NCI-H446 treated with DMSO at 0.1 percent for 48 hours (cell line): ENCODE measurements at places on chromosomes 1 and 21.

DNA sequence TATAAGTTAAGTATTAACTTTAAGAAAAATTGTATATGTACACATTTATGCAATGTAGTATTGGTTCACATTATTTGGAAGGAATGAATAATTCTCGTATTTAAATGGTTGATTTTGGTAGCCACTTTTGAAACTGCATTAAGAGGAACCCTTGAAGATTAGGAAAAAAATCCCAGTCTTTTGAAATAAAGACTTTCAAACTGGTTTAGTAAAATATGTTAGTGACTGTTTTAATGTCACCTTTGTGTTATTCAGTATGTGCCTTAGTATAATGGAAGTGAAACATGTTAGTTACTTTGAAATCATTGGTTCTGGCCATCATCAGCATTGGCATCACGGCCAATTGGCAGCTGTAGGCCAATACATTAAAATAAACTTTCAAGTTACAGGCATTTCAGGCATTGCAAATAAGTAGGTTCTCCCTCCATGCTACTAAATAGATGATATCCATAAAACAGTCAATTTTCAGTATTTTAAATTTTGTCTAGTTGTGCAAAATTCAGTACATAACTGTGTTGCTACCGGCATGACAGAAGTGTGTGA lies 4.4 kb downstream of the MIER1 start:
- DNase-seq: no peak

DNA sequence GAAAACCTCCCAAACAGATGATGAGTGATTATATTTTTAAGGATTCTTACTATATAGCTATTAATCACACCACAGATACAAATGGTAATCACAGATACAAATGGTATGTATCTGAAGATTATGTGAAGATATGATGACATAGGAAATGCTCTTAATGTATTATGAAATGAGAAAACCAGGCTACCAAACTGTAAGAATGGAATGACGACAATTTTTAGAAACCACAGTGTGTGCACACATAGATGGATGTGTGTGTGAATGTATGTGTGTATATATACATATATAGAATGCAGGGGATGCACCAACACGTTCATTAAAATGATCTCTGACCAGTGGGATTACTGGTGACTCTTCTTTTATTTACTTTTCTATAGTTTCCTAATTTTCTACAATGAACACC lies 21.5 kb upstream of the ENAH start:
- DNase-seq: no peak

GRCh38 chr1:223621312-223621734 lies 44.2 kb downstream of the CAPN8 start:
- no peak for DNase-seq

GRCh38 chr21:37530901-37531351 lies 164.4 kb downstream of the DYRK1A start:
- peak; percentile 30 for DNase-seq

DNA sequence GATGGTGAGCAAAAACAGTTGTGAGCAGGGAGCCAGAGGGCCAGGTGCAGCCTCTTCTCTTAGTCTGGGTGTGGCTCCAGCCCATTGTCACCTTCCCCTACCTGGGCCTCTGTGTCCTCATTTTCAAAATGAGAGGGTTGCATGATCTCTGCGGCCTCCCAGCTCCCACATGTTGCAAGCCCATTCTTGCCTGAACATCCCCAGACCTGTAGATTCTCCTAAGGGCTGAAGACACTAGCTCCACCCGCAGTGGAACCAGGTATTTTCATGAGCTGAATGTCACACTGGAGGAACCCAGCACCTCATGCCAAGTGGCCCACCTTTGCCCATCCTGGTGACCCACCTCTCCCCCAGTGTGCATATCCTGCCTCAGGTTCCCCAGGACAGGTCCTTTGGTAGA lies 12.3 kb downstream of the IKBKE start:
- DNase-seq: no peak

DNA sequence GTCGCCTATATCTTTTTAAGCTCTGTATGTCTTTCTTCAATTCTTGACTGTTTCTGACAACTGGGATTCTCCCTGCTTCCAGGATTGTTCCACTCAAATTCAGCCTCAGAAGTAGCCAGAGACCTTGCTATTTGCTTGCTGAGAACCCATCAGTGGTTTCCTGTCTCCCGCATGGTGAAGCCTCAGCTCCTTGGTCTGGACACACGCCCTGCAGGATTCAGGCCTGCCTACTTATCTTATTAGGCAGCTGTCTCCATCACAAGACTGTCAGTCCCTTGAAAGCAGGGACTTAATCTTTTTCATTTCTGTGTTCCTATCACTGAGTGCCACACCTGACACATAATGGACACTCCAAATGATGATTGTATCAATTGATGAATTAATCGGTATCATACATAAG lies 175.3 kb downstream of the PLPP3 start:
- DNase-seq: no peak

- DNase-seq: no peak
These were observed 13.5 kb upstream of the FOXJ3 start for GRCh38 chr1:42348498-42348897.

DNA sequence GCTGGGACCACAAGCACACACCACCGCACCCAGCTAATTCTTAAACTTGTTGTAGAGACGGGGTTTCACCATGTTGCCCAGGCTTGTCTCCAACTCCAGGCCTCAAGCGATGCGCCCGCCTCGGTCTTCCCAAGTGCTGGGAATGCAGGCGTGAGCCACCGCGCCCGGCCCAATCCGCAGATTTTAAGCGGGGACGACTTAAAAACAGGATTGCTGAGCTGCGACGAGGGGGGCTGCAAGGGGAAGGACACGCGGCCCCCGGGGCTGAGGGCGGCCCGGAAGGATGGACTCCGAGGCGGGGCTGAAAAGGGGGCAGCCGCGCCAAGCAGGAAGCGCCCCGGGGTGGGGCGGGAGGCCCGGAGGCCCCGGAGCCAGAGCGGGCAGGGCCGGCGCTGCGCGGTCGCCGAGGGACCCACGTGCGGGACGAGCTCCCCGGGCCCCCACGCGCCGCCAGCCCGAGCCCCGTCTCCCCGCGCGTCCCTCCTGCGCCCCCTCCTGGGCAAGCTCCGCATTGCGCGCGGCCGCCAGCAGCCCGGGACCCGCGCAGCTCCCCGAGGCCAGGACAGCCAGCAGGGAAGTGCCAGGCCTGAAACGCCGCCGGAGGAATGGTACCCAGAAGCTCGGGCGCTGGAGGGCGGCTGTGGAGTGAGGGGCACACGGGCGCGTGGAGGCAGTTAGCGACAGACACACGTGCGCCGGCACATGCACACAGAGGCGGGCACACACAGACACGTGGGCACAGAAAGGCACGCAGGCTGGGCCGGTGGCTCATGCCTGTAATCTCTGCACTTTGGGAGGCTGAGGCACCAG lies 5.5 kb upstream of the PRKCZ start:
- no peak for DNase-seq

DNA sequence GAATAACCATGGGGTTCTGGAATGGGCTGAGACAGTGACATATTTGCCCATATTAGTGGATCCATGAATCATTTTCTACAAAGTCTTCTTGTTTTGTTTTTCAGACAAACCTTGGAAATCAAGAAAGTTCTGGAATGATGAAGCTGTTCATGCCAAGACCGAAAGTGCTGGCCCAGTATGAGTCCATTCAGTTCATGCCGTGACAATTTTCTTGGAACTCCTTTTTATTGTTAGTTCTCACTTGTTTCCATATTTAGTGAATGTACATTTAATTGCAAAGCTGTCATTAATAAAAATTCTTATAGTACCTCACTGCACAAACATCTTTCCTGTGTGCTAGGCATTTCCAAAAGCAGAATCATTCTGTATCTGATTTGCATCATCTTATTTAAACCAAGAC lies 100.6 kb upstream of the KCNJ15 start:
- DNase-seq: no peak

GRCh38 chr1:11052839-11053757 lies 6.1 kb upstream of the MASP2 start:
- DNase-seq: no peak

DNA sequence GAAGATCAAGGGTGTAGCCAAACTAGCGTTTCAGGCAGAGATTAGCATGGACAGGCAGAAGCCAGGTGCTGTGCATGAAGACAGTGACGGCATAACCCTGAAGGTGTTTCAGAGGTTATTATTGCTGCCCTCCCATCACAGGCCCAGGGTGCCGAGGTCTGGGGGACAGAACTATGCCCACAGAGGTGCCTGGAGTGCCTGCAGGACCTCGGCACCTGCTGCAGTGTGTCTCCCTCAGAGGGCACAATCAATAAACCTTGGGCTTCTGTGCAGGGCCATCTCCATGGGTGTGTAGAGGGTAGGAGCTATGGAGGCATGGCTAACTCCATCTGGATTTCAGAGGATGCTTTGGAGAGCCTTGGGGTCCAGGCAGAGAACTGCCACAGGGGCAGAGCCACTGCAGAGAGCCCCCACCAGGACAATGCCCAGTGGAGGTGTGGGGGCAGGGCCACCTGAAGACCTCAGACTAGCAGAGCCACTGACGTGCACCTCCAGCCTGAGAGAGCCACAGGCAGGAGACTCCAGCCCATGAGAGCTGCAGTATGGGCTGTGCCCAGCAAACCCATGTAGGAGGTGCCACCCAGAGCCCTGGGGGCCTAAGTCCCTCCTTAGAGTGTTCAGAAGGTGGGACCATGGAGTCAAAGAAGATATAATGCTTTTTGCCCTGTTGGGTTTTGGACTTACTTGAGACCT lies 5.7 kb upstream of the ABCG1 start:
- no peak for DNase-seq

DNA sequence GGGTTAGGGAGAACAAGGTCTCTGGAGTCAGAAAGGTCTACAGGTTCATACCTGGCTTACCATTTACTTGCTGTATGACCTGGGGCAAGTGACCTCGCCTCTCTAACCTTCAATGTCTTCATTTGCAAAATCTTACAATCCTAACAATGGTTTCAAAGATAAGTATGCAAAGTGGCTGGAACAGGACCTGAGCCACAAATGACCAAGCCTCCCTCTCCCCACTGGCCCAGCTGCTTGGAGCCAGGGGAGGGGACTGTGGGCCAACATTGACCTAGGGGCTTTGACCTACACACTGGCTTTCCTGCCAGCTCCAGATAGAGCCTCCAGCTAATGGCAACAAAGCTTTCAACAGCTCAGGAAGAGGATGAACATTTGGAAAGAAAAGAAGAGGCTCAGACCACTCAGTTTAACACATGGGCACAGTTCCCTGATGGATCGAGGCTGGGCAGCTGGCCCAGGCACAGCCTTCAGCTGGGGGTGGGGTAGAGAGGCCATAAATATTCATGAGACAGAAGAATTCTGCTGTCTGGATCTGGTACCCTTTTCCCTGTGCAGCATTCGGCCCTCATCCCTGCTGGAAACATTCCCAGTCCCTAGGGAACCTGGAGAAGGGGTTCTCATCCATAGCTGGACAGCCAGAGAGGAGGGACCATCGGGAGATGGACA lies 12.9 kb downstream of the PTAFR start:
- DNase-seq: peak; percentile 9

DNA sequence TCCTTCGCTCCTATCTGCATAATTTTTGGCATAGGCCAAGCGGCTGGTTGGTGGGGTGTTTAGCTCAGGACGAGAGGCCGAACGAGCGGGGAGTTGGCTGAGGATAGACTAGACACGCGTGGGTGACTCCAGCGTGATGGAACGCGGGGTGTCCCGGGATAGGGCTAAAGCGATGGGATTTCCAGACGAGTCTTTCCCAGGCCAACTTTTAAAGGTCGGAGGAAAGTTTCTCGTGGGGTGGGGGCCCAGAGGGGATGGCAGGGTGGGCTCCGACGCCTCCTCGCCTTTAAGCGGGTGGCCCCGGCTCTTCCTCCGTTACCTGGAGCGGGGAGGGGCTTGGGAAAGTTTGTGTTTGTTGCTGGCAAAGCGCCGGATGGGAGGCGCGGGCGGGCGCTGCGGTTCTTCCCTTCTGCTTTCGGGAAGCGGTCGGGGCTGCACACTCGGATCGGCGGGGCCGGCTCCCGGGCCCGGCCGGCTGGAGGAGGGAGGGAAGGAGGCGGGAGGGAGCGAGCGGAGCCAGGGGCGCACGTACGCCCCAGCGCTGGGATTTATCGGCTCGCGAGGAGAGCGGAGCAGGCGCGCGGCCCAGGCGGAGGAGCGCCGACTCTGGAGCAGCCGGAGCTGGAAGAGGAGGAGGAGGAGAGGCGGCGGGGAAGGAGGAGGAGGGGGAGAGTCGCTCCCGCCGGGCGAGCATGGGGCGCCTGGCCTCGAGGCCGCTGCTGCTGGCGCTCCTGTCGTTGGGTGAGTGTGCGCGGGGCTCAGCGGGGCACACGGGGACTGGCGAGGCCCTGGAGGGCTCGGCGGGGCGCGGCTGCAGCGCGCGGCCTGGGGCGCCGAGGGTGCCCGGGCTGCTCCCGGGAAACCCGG lies at the start of gene PTGFRN:
PTGFRN (plus strand) TSS at position 405 of the 867 bp plus-strand sequence; CDS start at position 693, 288 bp downstream.
- peak; percentile 20 for DNase-seq

DNA sequence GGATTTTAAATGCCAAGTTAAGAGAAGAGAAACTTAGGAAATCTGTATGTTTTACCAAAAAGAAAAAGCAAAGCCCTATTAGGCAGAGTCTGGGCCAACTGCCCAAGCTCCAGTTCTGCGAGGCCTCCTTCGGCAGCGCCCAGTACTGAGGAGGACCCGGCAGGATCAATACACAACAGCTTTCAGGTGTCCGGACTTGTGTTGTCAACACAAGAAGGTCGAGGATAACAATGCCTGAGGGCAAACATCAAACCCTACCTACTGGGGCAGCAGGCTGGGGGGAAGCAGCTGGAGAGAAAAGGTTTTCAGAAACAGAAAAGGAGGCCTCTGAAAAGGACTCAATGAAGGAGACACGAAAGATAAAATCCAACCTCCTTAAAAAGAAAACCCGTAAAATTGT lies 98.1 kb upstream of the GJB5 start:
- DNase-seq: no peak

GRCh38 chr1:49026230-49026811 lies 249.6 kb upstream of the BEND5 start:
- no peak for DNase-seq

GRCh38 chr1:53573931-53574330 lies 114.7 kb downstream of the DMRTB1 start:
- DNase-seq: no peak

DNA sequence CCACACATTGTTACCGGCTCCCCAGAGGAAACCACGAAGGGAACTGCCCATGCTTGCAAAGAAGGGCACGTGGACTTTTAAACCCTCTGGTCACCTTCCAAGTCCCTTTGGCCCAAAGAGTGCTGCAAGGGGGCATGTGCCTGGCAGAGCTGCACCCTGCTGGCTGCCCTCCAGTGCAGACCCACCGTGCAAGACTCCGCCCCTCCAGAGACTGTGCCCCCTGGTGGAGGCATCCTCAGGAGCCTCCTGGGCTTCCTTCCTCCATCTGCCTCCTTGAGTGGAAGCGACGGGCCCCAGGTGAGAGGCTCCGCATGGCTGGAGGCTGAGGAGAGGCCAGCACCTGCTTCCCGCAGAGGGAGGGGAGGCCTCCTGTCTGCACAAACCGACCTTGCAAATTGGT lies 100.6 kb downstream of the CRYAA start:
- DNase-seq: no peak

- no peak for DNase-seq
These were observed 213.0 kb upstream of the VAMP3 start for GRCh38 chr1:7558041-7558461.
